CD4-positive, alpha-beta memory T cell (primary cell): ENCODE measurements at places on chromosomes 5 and 9.

- H3K27me3 ChIP-seq = no peaks in the 10 kb centered on the region
- DNase-seq = no peak
- no peak overlapping the region for H3K27ac ChIP-seq
- no peaks in the 10 kb centered on the region for H3K4me1 ChIP-seq
Measured at GRCh38 chr5:71922584-71923106, 184.6 kb upstream of the MAP1B start.

DNA sequence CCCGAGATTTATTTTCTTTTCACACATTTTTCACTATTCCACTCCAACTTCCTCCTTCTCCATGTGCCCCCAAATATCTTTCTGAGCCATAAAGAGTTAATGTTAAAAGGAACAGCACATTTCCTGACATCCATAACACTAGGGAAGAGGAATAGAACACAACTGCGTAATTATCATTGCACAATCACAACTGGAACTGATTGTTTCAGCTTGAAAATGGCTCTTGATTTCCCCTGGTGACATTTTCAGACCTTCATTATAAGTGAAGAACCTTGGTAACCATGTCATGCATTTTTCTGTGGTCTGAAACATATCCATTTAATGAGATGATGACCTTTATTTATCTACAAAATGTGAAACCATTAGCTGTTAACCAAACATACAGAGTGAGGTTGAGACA is 82.4 kb downstream of the PCSK1 start:
- no peaks in the 10 kb centered on the region for H3K36me3 ChIP-seq
- no peak overlapping the region for H3K27ac ChIP-seq

- H3K27me3 ChIP-seq = no peaks in the 10 kb centered on the region
- no peak for DNase-seq
- no peak overlapping the region for H3K27ac ChIP-seq
- H3K4me3 ChIP-seq = no peak overlapping the region
- no peaks in the 10 kb centered on the region for H3K4me1 ChIP-seq
Measured at GRCh38 chr5:166712447-166713185, 1578.8 kb upstream of the WWC1 start.

DNA sequence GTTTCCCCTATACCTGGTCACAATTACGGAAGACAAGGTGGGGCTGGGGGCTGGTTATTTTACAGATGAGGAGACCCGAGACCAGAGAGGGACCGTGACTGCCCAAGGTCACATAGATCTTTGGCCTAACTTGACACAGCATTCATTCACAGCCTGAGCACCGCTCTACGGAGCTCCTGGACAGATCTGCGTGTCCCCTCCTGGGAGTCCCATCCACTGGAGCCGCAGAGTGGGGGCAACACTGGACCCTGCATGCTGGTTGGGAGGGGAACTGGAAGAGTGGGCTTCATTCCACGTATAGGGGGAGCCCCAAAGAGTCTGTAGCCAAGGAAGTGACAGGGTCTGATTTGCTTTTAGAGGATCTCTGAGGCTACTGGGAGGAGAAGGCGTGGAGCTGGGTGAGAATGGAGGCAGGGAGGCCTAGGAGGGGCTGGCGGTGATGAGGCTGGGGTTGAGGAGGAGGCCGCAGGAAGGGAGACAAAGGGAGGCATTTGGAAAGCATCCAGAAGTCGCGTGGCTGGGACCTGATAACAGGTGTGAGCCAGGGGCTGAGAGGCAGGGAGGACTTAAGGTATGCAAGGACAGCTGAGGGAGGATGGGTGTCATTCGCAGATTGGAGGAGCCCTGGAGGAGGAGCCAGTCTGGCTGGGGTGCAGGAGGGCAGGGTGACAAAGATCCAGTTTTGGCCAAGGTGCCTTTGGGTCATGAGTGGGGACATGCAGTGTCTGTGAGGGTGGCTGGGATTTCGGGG is 64.3 kb upstream of the IER5L start:
- H3K4me3 ChIP-seq = no peak overlapping the region
- DNase-seq = no peak
- H3K4me1 ChIP-seq = peaks cover 10% of the 10 kb centered on the region
- H3K27me3 ChIP-seq = no peaks in the 10 kb centered on the region
- H3K36me3 ChIP-seq = no peaks in the 10 kb centered on the region
- no peak overlapping the region for H3K27ac ChIP-seq

DNA sequence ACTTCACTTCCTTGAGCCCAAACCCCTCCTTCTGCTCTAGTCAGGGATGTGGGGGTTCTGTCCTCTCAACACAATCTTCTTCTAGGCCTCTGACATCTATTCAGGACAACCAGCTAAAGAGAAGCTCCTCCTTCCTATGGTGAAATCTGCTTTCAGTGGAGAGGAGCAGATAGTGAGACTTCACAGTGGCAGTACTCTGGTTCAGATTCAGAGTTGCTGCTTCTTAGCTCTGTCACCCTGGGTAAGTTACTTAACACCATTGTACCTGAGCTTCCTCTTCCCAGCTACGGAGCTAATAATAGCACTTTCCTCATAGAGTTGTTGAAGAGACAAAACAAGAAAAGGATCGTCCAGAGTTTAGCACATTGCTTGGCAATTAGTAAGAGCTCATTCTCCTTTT is 77.3 kb upstream of the LARP1 start:
- no peak for DNase-seq
- H3K4me1 ChIP-seq = peaks cover under 1% of the 10 kb centered on the region
- no peaks in the 10 kb centered on the region for H3K27me3 ChIP-seq
- H3K4me3 ChIP-seq = no peak overlapping the region
- no peaks in the 10 kb centered on the region for H3K36me3 ChIP-seq
- no peak overlapping the region for H3K27ac ChIP-seq

DNA sequence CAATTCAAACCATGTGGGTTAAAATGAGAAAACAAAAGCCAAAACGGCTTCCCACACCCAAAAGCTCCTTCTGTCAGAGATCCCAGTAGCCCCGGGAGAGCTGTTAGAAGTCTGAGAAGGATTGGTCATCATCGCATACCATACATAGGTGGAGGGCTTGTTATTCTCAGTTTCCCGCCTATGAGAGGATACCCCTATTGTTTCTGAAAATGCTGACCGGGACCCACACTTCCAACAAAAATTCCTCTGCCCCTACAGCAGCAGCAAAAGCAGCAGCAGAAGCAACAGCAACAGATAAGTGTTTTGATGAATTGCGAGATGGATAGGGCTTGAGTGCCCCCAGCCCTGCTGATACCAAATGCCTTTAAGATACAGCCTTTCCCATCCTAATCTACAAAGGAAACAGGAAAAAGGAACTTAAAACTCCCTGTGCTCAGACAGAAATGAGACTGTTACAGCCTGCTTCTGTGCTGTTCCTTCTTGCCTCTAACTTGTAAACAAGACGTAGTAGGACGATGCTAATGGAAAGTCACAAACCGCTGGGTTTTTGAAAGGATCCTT is at the start of gene TEK:
TEK (plus strand) TSS at position 245 of the 561 bp plus-strand sequence. CDS start 366 bp downstream, outside the sequence.
- H3K4me3 ChIP-seq = no peak within 1 kb of the TSS
- no peaks in the 10 kb centered on the region for H3K4me1 ChIP-seq
- no peak for DNase-seq
- H3K36me3 ChIP-seq = no peaks in the 10 kb centered on the region
- no peak within 1 kb of the TSS for H3K27ac ChIP-seq

GRCh38 chr9:4755026-4755609 is 14.1 kb upstream of the AK3 start:
- H3K36me3 ChIP-seq = no peaks in the 10 kb centered on the region
- peaks cover 4% of the 10 kb centered on the region for H3K4me1 ChIP-seq
- H3K27ac ChIP-seq = no peak overlapping the region
- no peak overlapping the region for H3K4me3 ChIP-seq
- DNase-seq = no peak
